ENCODE measurements at places on chromosomes 12 and 14.

GRCh38 chr14:64197996-64198395 is 96.2 kb downstream of the ESR2 start:
- no peak for DNase-seq

DNA sequence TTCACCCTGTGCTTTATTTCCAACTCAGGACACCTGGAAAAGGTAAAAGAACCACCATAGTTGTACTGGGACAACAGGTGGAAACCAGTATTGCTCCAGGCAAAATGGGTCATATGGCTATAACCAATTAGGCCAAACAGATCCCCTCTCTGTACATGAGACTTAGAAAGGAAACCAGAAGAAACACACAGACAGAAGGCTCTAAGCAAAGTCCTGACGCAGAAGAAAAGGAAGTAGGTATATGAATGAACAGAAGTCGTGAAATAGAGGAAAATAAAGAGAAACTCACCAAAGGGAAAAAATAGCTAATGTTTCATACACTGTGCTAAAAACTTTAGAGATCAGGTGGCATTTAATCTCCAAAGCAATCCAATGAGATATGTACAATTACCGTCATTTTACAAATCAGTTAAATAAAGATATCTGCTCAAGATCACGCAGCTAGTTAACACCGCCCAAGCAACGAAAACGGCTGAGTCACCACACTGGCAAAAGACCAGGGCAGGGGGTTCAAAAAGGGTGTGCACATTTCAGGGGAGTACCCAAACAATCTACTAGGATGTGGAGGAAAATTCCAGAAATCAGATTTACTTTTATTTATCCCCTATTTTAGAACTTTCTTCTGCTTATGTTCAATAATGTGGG is 82.3 kb downstream of the ITPR2 start:
- no peak for DNase-seq

GRCh38 chr12:131367983-131368667 is 342.8 kb upstream of the SFSWAP start:
- DNase-seq, result no peak

DNA sequence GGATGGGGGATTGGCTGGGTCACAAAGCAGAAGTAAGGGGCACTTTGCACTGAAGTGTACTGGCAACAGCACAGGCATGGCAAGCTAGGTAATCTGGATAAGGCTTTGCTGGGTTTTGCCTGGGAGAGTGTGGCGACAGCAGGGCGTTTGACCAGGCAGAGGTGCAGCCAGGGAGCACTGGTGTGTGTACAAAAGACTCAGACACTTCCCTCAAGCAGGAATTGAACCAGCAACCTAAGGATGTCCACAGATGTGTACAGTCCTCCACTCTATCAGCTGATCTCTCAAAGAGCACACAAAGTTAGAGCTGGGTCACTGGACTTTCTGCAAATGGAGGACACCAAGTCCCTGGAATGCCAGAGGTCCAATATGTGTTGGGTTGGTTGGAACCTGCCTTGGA is 15.4 kb upstream of the RNASE4 start:
- no peak for DNase-seq

DNA sequence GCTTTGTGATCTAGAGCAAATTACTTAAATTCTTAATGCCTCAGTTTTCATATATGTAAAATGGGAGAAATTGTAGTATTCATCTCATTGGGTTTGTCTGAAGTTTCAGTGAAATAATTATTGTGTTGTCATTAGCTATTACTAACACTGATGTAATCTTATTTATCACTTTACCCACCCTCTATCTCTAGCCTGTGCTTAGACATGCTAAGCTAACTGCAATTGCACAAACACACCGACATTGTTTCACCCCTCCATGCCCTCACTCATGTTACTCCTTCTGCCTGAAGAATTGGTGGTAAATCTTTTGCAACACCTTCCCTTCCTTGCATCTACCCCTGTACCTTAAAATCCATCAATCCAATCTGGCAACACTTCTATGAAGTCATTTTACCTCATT is 241.6 kb downstream of the BCAT1 start:
- DNase-seq, result no peak

- no peak for DNase-seq
These were observed 1102.2 kb downstream of the TRHDE start for GRCh38 chr12:73374360-73374759.

GRCh38 chr12:14723763-14724162 is 27.4 kb upstream of the GUCY2C start:
- DNase-seq, result peak; percentile 43

DNA sequence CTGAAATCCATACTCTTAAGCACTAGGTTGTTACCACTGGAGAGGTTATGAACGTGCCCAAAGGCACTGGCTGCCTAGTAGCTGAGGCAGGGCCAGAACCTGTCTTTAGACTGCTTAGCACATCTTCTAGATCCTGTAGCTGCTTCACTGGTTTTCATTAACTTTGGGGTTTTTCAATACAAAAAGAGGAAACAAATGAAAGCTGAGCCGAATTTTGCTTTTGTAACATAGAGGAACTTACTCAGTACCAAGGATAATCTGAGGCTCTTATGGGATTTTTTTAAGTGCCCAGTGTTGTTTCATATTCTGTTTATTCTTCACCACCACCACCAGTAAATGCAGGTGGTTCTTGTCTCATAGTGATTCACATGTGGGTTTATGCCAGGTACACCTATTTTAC is 396.1 kb downstream of the RAD51B start:
- DNase-seq, result no peak

- no peak for DNase-seq
These were observed 5.1 kb downstream of the CLECL1 start for GRCh38 chr12:9727813-9728212.

GRCh38 chr12:56208006-56208405 is 13.7 kb downstream of the RNF41 start:
- DNase-seq, result no peak

Data from MCF 10A (cell line).